ENCODE measurements at places on chromosomes 12 and 14. TPM values are rescaled to one million over a fixed set of nuclear protein-coding genes. Genes with fewer than 3 reads are reported as not detected.

- H3K4me3 ChIP-seq: no peak overlapping the region
- no peaks in the 10 kb centered on the region for H3K27me3 ChIP-seq
- DNase-seq: no peak
- no peaks in the 10 kb centered on the region for H3K4me1 ChIP-seq
- H3K27ac ChIP-seq: no peak overlapping the region
These were observed 42.4 kb upstream of the RAD51AP1 start for GRCh38 chr12:4496145-4496838.

GRCh38 chr14:94213021-94213420, 38.9 kb downstream of the PPP4R4 start:
- H3K27me3 ChIP-seq: no peaks in the 10 kb centered on the region
- DNase-seq: no peak
- no peak overlapping the region for H3K4me3 ChIP-seq
- H3K27ac ChIP-seq: peak overlapping the region; percentile 29
- no peaks in the 10 kb centered on the region for H3K4me1 ChIP-seq

- H3K27ac ChIP-seq: no peak overlapping the region
- no peak for DNase-seq
- no peaks in the 10 kb centered on the region for H3K27me3 ChIP-seq
- no peaks in the 10 kb centered on the region for H3K4me1 ChIP-seq
- no peaks in the 10 kb centered on the region for H3K36me3 ChIP-seq
These were observed 350.4 kb downstream of the BMP4 start for GRCh38 chr14:53606203-53606602.

DNA sequence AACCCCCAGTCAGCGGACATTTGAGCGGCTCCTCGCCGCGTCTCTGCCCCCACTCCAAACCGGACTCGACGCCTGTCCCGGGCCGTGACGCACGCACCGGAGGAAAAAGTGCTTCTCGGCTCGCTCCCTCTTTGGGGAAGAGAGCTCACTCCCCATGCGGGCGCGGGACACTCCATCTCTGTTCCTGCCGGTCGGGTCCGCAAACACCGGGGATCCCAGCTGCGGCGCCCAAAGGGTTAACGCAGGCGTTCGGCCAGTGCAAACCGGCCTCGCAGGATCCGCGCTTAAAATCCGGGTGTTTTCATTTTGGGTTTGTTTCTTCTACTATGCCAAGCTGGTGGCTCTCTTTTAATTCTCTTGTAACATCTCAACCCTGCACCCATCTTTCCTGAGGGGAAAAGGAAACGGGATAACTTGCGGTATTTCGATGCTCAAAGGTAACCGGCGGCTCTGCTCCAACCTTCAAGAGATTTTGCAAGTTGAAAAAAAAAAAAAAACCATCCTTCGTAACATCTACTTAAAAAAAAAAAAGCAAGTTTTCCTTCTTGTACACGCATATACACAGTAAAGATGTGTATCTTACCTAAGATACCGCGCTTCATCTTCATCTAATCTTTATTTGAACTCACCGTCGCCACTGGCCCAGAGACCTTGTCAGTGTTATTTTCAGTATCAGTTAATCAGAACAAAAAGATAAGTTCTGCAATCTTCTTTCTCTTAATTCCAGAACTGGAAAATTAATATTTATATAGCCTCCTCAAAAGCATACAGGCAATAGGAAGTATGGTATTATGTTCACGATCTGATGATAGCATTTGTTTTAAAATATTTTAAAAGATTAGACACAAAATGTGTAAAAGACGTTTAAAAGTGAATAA, 1.6 kb upstream of the ATP2B1 start:
- H3K4me1 ChIP-seq: peaks cover 2% of the 10 kb centered on the region
- H3K36me3 ChIP-seq: no peaks in the 10 kb centered on the region
- H3K27ac ChIP-seq: peak overlapping the region; percentile 85
- H3K27me3 ChIP-seq: no peaks in the 10 kb centered on the region

DNA sequence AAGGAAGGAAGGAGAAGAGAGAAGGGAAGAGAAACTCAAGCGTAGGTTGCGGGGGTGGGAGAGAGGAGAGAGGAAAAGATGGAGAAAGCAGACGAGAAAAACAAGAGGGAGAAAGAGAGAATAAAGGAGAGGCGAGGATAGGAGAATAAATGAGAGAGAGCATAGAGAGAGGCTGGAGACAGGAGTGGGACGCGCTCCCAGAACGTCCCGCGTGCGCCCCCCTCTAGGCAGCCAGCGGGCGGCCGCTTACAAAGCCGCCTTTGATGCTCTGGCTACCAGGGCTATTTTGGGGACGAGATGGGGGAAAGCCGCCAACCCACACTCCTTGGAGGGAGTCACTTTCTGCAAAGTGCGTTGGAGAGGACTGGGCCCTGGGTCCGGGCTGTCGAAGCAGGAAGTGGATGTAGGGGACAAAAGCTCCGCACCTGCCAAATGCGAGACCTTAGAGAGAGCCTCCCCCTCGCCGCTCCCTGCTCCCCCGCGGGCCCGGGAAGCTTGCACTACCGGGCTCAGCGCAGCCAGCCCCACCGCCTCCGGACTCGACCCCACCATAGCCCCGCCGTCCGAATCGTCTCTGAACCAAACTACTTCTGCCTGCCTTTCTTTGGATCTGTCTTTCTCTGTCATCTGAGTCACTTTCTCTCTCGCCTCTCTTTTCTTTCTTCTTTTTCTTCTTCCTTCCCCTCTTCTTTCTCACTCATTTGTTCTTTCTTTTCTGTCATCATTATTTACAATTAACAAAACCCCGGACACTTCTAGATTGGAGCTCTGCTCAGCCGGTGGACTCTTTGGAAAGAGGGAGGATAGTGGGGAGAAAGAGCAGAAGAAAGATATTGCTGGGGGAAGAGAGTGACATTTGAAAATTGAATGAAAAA, 8.0 kb downstream of the ASCL1 start:
- H3K36me3 ChIP-seq: no peaks in the 10 kb centered on the region
- H3K27me3 ChIP-seq: no peaks in the 10 kb centered on the region
- peak; percentile 61 for DNase-seq
- H3K27ac ChIP-seq: no peak overlapping the region
- no peaks in the 10 kb centered on the region for H3K4me1 ChIP-seq
- no peak overlapping the region for H3K4me3 ChIP-seq

GRCh38 chr12:48924617-48925303, 532 bp downstream of the FKBP11 start:
- peak; percentile 77 for DNase-seq
- H3K27me3 ChIP-seq: no peaks in the 10 kb centered on the region
- H3K4me3 ChIP-seq: peak overlapping the region; percentile 57
- H3K4me1 ChIP-seq: no peaks in the 10 kb centered on the region
- no peak overlapping the region for H3K27ac ChIP-seq

DNA sequence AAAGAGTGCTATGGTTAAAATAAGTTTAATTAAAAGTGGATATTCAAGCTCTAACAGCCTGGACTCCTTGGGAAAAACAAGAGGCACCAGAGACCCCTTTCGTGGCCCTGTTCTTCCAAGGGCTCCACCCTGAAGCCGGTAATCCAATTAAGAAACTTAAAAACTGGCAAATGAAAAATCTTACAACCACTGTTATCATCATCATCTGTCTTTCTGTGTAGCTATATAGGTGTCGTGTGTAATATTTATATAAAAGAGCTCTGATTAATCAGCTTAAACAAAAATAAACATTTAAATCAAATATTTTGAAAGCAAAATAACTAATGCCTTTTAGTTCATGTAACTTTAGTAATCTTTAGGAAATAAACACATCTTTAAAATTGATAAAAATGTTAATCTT, 4.5 kb downstream of the ATF1 start:
- no peaks in the 10 kb centered on the region for H3K36me3 ChIP-seq
- H3K4me3 ChIP-seq: no peak overlapping the region

- H3K27me3 ChIP-seq: no peaks in the 10 kb centered on the region
- no peaks in the 10 kb centered on the region for H3K4me1 ChIP-seq
- H3K36me3 ChIP-seq: no peaks in the 10 kb centered on the region
- DNase-seq: no peak
- H3K27ac ChIP-seq: no peak overlapping the region
These were observed 8.1 kb upstream of the EIF2S3B start for GRCh38 chr12:10497602-10498001.

DNA sequence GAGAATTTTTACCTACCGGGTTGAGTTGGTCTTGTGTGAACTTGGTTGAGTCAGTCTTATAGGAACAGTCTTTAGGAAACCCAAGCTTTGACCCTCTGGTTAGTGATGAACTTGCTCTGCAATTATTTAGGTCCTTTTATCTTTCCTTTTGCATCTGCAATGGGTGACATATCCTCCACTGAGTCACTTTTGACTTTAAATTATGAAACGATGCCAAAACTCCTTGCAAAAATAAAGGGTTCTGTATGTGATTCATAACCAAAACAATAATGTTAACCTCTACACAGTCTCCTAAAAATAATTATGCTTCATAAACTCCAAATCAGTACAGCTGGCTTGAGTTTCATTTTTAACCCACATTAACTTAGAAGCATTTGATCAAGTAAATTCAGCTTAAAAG, 979.4 kb downstream of the GALC start:
- H3K4me3 ChIP-seq: no peak overlapping the region
- no peak overlapping the region for H3K27ac ChIP-seq
- H3K4me1 ChIP-seq: no peaks in the 10 kb centered on the region
- no peaks in the 10 kb centered on the region for H3K36me3 ChIP-seq

GRCh38 chr14:100692859-100693558, 33.7 kb upstream of the DLK1 start:
- H3K36me3 ChIP-seq: no peaks in the 10 kb centered on the region
- DNase-seq: no peak
- no peaks in the 10 kb centered on the region for H3K27me3 ChIP-seq
- H3K4me3 ChIP-seq: peak overlapping the region; percentile 44

- H3K36me3 ChIP-seq: no peaks in the 10 kb centered on the region
- no peaks in the 10 kb centered on the region for H3K4me1 ChIP-seq
- no peak overlapping the region for H3K4me3 ChIP-seq
- H3K27ac ChIP-seq: no peak overlapping the region
- DNase-seq: no peak
These were observed 413.6 kb downstream of the BTG1 start for GRCh38 chr12:91732086-91732485.

DNA sequence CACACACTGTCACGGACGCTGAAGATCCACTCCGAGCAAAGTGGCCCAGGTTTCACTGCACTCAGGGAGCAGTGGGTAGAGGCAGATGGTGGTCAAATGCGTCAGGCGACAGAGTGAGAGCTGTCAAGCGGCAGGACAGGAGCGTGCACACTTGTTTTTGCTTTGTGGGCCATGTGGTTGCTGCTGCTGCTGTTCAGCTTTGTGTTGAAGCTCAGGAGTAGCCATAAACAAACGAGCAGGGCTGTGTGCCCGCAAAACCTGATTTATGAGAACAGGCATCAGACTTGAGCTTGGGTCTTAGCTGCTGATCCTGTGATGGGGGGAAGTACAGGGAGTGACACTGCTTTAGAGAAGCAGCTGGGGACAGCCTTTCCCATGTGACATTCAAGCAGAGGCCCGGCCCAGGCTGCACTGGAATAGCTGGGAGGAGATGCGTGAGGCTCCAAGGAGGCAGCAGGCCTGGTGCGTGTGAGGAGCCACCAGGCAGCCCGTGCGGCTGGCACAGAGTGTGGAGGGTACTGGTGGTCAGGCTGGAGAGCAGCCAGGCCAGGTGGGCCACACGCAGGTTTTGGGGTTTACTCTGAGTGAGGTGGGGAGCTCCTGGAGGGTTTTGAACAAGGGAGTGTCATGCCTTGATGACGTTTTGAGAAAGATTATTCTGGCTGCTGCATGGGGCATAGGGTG, 31.1 kb upstream of the ASPG start:
- no peaks in the 10 kb centered on the region for H3K27me3 ChIP-seq
- H3K36me3 ChIP-seq: no peaks in the 10 kb centered on the region
- DNase-seq: no peak
- H3K27ac ChIP-seq: no peak overlapping the region
- no peaks in the 10 kb centered on the region for H3K4me1 ChIP-seq
- no peak overlapping the region for H3K4me3 ChIP-seq

DNA sequence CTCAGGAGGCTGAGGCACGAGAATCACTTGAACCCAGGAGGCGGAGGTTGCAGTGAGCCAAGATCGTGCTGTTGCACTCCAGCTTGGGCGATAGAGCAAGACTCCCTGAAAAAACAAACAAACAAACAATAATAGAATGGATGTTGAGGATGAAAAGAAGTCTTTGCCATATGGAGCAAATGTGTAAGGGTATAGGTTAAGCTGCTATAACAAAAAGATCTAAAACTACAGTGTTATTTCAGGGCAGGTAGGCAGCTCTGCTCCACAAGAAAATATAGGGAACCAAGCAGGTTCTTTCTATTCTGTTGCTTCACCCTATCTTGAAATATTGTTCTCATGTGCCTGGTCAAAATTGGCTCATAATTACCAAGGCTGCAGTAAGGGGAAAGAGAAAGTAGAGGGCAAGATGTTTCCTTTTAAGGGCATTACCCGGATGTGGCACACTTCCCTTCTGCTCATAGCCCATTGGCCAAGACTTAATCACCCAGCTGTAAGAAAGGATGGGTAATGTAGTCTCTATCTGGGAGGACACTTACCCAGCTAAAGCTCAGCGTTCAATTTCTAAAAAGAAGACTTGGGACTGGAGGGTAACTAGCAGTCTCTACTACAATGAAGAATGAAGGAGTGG, 23.5 kb downstream of the SDSL start:
- no peak for DNase-seq
- no peaks in the 10 kb centered on the region for H3K27me3 ChIP-seq
- no peak overlapping the region for H3K4me3 ChIP-seq
- no peaks in the 10 kb centered on the region for H3K36me3 ChIP-seq
- H3K4me1 ChIP-seq: no peaks in the 10 kb centered on the region

Gene SMAGP
- 26.3 TPM for polyA plus RNA-seq

Gene FAM161B
- 2.2 TPM for polyA plus RNA-seq

Gene C12orf54
- polyA plus RNA-seq: not detected

Gene ATF7
- 17.3 TPM for polyA plus RNA-seq

Gene SCNN1A
- polyA plus RNA-seq: 0.71 TPM

Gene INHBC
- 0.10 TPM for polyA plus RNA-seq

Gene SLCO1B1
- not detected for polyA plus RNA-seq

Gene ZNF641
- 1.9 TPM for polyA plus RNA-seq

Gene ARMH4
- polyA plus RNA-seq: 0.31 TPM

Gene DHRS2
- 1.2 TPM for polyA plus RNA-seq

Gene CATSPERB
- 0.10 TPM for polyA plus RNA-seq

Data from SK-N-SH (cell line).